ENCODE measurements at places on chromosomes 12 and 14. TPM values are rescaled to one million over a fixed set of nuclear protein-coding genes. Genes with fewer than 3 reads are reported as not detected.

- H3K27ac ChIP-seq = no peak overlapping the region
- H3K36me3 ChIP-seq = no peaks in the 10 kb centered on the region
- DNase-seq = no peak
- H3K4me1 ChIP-seq = peaks cover 4% of the 10 kb centered on the region
- H3K27me3 ChIP-seq = peaks cover 6% of the 10 kb centered on the region
Observed at GRCh38 chr14:100561005-100561404, 26.2 kb downstream of the BEGAIN start.

GRCh38 chr12:89082370-89082753 lies 269.9 kb downstream of the DUSP6 start:
- H3K27me3 ChIP-seq = peaks cover 3% of the 10 kb centered on the region
- DNase-seq = no peak
- no peaks in the 10 kb centered on the region for H3K36me3 ChIP-seq
- no peak overlapping the region for H3K4me3 ChIP-seq
- H3K4me1 ChIP-seq = peaks cover 14% of the 10 kb centered on the region

GRCh38 chr14:60051721-60052221 lies 40.0 kb upstream of the PCNX4 start:
- peak; percentile 15 for DNase-seq
- H3K36me3 ChIP-seq = no peaks in the 10 kb centered on the region
- H3K27ac ChIP-seq = no peak overlapping the region
- peaks cover 11% of the 10 kb centered on the region for H3K4me1 ChIP-seq
- H3K4me3 ChIP-seq = no peak overlapping the region

- no peaks in the 10 kb centered on the region for H3K27me3 ChIP-seq
- no peaks in the 10 kb centered on the region for H3K36me3 ChIP-seq
- H3K4me1 ChIP-seq = peaks cover 43% of the 10 kb centered on the region
- peak overlapping the region; percentile 60 for H3K27ac ChIP-seq
- DNase-seq = no peak
Observed at GRCh38 chr12:623865-624372, 39.3 kb downstream of the NINJ2 start.

- no peaks in the 10 kb centered on the region for H3K4me1 ChIP-seq
- H3K4me3 ChIP-seq = no peak overlapping the region
- no peak overlapping the region for H3K27ac ChIP-seq
- no peak for DNase-seq
- no peaks in the 10 kb centered on the region for H3K36me3 ChIP-seq
- H3K27me3 ChIP-seq = no peaks in the 10 kb centered on the region
Observed at GRCh38 chr12:128415036-128415560, 148.1 kb downstream of the TMEM132C start.

GRCh38 chr14:99213101-99213500 lies 58.9 kb downstream of the BCL11B start:
- H3K4me1 ChIP-seq = peaks cover 96% of the 10 kb centered on the region
- H3K27ac ChIP-seq = peak overlapping the region; percentile 85
- no peak for DNase-seq
- peaks cover 68% of the 10 kb centered on the region for H3K36me3 ChIP-seq

- peaks cover 21% of the 10 kb centered on the region for H3K4me1 ChIP-seq
- no peak for DNase-seq
- H3K27ac ChIP-seq = peak overlapping the region; percentile 87
- peaks cover 11% of the 10 kb centered on the region for H3K27me3 ChIP-seq
- no peaks in the 10 kb centered on the region for H3K36me3 ChIP-seq
Observed at GRCh38 chr12:53344487-53344823, 8.3 kb upstream of the SP7 start.

DNA sequence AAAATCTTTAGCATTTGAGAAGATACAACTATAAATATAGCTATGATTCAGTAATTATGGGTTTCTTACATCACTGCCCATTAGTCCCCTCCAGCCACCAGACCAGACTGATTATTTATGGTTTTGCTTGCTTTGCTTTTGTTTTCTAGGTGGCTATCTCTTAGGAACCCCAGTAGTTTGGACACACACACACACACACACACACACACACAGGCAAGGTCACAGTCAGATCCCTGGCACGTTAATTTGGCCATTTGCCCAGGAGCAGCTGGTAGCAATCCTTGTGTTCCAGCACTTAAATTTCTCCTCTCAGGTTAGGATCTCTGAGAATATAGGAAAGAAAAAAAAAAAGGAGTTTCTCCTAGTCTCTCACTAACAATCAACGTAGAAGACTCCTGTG lies 90.2 kb upstream of the RESF1 start:
- peaks cover 4% of the 10 kb centered on the region for H3K4me1 ChIP-seq
- peaks cover 12% of the 10 kb centered on the region for H3K36me3 ChIP-seq
- H3K4me3 ChIP-seq = no peak overlapping the region
- no peak overlapping the region for H3K27ac ChIP-seq
- no peaks in the 10 kb centered on the region for H3K27me3 ChIP-seq

- H3K27me3 ChIP-seq = peaks cover 4% of the 10 kb centered on the region
- H3K36me3 ChIP-seq = no peaks in the 10 kb centered on the region
- no peak overlapping the region for H3K27ac ChIP-seq
- no peak for DNase-seq
- no peak overlapping the region for H3K4me3 ChIP-seq
- H3K4me1 ChIP-seq = peaks cover 5% of the 10 kb centered on the region
Observed at GRCh38 chr12:105567061-105567460, 236.6 kb downstream of the C12orf75 start.

DNA sequence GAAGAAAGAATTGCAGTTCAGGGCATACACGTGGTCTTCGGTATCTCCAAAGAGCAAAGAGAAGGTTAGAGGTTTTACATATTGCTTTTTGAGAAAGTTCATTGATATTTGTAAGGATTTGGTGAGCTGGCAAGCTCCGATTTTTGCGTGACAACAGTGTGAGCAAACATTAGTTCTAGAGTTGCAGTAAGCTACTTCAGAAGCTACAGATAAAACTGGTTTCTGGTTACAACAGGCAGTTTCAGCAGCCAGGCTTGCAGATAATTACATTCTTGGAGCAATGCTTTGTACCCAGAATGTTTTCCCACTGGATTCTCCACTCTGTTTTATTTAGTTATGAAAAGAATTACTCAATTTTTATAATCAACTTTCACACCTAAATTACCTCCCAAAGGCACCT lies 28.2 kb downstream of the KLRK1 start:
- H3K36me3 ChIP-seq = no peaks in the 10 kb centered on the region
- peaks cover 12% of the 10 kb centered on the region for H3K4me1 ChIP-seq
- no peak overlapping the region for H3K4me3 ChIP-seq
- H3K27ac ChIP-seq = no peak overlapping the region
- peaks cover 16% of the 10 kb centered on the region for H3K27me3 ChIP-seq

GRCh38 chr12:3565985-3566384 lies 75.0 kb downstream of the PRMT8 start:
- no peak overlapping the region for H3K4me3 ChIP-seq
- no peak overlapping the region for H3K27ac ChIP-seq
- H3K27me3 ChIP-seq = peaks cover 9% of the 10 kb centered on the region
- H3K4me1 ChIP-seq = no peaks in the 10 kb centered on the region

DNA sequence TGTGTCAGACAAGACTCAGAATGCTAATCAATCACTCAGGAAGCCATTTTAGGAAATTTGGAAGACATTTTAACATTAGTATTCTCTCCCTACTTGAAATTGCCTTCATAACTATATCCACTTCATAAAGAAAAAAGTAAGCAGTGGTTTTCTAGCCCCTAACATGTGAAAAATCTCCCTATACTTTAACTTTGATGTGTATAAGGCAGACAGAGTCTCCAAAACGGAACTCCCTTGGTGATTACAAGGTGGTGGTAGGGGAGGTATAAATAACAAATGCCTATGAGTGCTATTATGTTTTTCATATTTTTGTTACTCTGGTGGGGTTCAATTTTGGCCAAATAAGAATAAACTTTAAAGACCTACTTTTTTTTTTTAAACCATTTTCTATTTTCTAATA lies 300.3 kb downstream of the BTG1 start:
- H3K36me3 ChIP-seq = no peaks in the 10 kb centered on the region
- no peaks in the 10 kb centered on the region for H3K4me1 ChIP-seq
- no peak for DNase-seq
- H3K4me3 ChIP-seq = no peak overlapping the region
- no peak overlapping the region for H3K27ac ChIP-seq

DNA sequence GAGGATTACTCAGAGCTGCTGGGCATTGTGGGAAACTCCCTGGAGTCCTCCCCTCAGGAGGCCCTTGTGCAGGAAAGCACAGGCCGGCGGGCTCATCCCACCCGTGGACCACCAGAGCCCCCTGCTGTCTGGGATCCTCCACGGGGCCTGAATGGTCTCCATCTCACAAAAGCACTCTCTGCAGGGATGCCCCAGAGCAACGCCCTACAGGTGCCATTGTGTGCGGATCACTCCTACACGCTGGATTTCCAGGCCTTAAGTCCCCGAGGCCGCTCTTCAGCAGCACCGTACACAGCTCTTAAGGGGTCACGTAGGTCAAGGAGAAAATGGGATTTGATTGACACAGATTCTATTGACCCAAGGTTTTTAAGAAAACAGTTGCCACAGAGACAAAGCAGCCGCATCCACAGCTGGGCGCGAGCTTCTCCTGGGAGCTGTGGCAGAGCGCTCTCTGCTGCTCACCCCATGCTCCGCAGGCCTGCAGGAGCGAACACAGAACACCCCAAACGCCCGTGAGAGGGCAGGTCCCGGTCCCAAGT lies 36.7 kb upstream of the RIMBP2 start:
- H3K4me1 ChIP-seq = peaks cover 10% of the 10 kb centered on the region
- DNase-seq = no peak
- no peak overlapping the region for H3K27ac ChIP-seq
- no peak overlapping the region for H3K4me3 ChIP-seq
- peaks cover 5% of the 10 kb centered on the region for H3K36me3 ChIP-seq

DNA sequence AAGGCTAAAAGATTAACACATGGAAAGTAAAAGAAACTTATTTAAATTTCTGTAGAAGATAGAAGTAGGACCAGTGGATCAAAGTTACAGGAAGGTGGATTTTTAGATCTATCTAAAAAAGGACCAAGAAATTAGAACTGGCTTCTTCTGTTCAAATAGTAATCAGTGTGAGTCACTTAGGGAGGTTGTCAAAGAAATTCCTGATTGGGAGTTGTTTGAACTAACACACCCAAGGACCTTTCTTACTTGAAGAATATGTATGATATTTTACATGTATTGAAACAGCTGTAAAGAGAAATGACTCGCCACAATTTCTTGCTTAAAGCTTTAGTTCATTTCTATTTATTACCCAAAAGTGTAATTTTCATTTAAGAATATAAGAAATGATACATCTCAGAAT lies 256.9 kb downstream of the RAD51B start:
- peaks cover 8% of the 10 kb centered on the region for H3K36me3 ChIP-seq
- no peak for DNase-seq
- H3K27ac ChIP-seq = no peak overlapping the region
- no peaks in the 10 kb centered on the region for H3K27me3 ChIP-seq
- H3K4me1 ChIP-seq = no peaks in the 10 kb centered on the region

GRCh38 chr14:77752799-77753516 lies 8.0 kb downstream of the SNW1 start:
- H3K4me1 ChIP-seq = peaks cover 17% of the 10 kb centered on the region
- no peak overlapping the region for H3K4me3 ChIP-seq
- H3K36me3 ChIP-seq = peaks cover 57% of the 10 kb centered on the region
- DNase-seq = no peak
- H3K27ac ChIP-seq = no peak overlapping the region
- H3K27me3 ChIP-seq = no peaks in the 10 kb centered on the region

DNA sequence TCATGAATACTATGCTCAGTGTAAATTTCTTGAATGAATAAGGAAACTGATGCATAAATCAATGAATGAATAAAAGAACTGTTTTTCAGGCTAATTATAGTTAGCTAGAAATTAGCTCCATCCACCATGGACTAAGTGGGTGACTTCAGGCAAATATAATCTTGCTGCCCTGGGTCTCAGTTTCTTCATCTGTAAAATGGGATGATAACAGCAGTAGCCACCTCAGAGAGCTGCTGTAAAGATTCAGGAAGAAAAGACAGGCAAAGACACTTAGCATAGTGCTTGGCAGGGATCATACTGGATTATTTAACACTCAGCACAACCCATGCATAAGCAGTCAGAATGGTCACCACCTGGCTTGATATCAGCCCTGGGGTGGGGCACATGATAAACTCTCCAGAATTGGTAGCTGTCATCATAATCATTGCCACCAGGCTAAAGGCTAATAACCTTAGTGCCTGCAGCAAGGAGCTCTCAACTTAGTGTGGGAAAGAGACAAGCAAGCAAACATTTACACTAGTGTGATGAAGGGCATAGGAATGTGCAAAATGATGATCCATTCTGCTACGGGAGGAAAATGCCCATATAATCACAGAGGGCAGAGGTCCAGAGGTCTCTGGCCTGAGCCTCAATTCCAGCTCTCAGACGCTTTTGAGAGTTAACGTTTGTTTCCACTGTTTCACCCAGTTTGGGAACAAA lies 234.7 kb upstream of the TBX3 start:
- no peaks in the 10 kb centered on the region for H3K27me3 ChIP-seq
- no peak overlapping the region for H3K4me3 ChIP-seq
- no peak for DNase-seq
- no peaks in the 10 kb centered on the region for H3K4me1 ChIP-seq
- H3K27ac ChIP-seq = no peak overlapping the region
- no peaks in the 10 kb centered on the region for H3K36me3 ChIP-seq

DNA sequence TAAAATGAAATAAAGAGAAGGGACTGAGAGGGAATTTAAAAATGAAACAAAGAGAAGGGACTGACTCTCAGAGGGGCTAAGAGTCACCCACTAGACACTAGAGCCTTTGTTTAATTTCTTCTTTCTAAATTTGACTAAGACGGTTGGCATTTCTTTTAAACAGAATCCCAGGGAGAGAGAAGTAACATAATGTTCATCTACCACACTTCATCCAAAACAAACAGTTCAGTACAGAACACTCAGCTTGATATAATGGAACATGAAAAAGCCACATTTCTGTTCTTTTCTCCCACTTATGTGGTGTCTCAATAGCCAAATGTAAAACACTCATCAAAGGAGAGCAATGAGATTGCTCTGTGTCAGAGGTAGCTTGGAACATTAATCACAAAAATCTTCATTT lies 10.1 kb upstream of the NT5DC3 start:
- H3K27ac ChIP-seq = no peak overlapping the region
- no peak overlapping the region for H3K4me3 ChIP-seq
- H3K4me1 ChIP-seq = no peaks in the 10 kb centered on the region
- no peaks in the 10 kb centered on the region for H3K36me3 ChIP-seq
- peaks cover 12% of the 10 kb centered on the region for H3K27me3 ChIP-seq
- no peak for DNase-seq

- no peak overlapping the region for H3K4me3 ChIP-seq
- peaks cover 37% of the 10 kb centered on the region for H3K27me3 ChIP-seq
- H3K27ac ChIP-seq = no peak overlapping the region
- no peaks in the 10 kb centered on the region for H3K36me3 ChIP-seq
- peaks cover 3% of the 10 kb centered on the region for H3K4me1 ChIP-seq
Observed at GRCh38 chr14:72123755-72124154, 191.5 kb downstream of the RGS6 start.

The KRT85 gene
- total RNA-seq = not detected

The THTPA gene
- total RNA-seq = 12.7 TPM

The HSPB8 gene
- total RNA-seq = not detected

The CCDC38 gene
- not detected for total RNA-seq

The ESPL1 gene
- total RNA-seq = 107 TPM

The PSMC6 gene
- total RNA-seq = 75.4 TPM
